ENCODE measurements at places on chromosomes 4 and X.

DNA sequence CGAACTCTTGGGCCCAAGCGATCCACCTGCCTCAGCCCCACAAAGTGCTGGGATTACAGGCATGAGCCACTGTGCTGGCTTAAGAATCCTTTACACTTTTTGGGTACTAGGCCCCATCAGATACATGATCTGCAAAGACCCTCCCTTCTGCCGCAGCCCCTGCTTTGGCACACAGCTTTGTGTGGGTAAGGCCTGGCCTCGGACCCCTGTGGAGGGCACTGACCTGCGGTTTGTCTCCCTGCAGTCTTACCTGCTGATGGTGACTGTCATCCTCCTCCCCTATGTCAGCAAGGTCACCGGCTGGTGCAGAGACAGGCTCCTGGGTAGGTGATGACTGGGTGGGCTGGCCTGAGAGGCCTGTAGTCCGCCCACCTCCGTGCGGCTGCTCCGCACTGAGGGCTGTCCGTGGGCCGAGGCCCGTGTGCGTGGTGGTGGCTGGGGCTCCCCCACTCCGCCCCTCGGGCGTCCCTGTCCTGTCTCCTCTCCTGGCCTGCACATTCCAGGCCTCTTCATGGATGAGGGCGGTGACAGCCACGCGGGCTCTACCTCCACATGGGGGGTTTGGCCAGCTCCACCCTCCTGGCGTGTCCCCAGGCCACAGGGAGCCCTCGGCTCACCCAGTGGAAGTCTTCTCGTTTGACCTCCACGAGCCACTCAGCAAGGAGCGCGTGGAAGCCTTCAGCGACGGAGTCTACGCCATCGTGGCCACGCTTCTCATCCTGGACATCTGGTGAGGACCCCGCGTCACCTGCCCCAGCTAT, 18.0 kb downstream of the DGKQ start:
- DNase-seq = peak; percentile 2

GRCh38 chr4:140497747-140498636, at the start of gene MGAT4D:
Gene MGAT4D, minus strand, starts transcription at chr4:140498293. Its CDS starts 71 bp downstream, at chr4:140498222.
- DNase-seq = no peak

GRCh38 chr4:168942985-168943384, 67.1 kb downstream of the CBR4 start:
- DNase-seq = no peak

DNA sequence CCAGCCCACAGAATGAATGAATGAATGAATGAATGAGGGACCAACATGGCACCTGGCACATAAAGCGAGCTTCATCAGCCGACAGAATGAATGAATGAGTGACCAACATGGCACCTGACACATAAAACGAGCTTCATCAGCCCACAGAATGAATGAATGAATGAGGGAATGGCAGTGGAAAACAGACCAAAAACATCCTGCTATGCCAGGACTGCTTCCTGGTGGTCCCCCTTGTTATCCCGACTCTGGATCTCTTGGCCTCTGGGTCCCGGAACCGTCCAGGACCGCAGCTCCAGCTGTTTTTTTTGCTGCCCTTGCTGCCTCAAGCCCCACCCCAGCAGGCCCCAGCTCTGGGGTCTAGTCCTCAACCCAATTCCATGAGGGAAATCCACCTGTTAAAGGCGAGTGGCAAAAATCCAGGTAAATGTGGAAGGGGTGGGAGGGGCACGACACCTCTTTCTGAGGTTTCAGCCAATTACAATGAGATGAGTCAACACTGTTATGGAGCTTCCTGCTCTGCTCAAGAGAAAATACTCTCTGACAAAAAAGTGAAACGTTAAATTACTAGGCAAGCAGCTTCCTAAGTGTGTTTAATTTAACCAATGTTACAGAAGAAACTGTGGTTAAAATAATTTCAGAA, 72.0 kb upstream of the MTNR1A start:
- no peak for DNase-seq

DNA sequence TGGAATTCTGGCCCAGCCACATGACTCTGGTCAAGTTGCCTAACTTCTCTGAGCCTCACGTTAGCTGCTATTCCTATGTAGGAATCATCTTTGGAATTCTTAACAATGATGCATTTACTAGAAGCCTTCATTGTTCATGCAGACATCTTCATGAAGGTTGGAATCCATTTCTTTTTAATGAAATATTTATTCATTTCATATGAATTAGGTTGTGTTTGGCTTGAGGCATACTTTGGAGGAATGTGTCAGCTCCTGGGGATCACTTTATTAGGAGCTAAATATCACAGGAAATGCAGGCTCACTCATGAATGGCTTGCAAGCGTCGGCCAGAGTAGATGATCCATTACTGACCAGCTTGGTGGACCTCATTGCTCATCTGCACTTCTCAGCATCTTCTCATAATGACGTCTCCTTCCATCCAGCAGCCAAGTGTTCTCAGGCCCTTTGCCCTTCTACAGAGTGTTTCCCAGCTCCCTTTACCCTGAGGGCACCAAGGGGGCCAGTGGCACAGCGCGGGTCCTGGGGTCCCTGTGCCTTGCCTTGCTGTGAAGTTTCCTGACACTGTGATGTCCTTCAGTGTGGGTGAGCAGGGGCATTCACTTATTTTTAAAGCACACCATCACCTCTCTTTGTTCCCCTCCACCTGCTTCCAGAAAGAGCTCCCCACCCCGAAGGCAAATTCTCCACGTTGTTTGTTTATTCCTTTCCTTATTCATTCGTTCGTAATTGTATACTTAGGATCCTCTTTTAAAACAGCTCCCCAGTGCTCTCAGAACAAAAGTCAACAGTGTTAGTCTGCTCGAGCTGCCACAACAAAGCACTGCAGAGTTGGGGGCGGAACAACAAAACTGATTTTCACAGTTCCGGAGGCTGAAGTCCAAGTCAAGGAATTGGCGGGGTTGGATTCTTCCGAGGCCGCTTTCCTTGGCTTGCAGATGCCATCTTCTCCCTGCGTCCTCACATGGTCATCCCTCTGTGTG, 106.8 kb downstream of the STK32B start:
- DNase-seq = no peak

DNA sequence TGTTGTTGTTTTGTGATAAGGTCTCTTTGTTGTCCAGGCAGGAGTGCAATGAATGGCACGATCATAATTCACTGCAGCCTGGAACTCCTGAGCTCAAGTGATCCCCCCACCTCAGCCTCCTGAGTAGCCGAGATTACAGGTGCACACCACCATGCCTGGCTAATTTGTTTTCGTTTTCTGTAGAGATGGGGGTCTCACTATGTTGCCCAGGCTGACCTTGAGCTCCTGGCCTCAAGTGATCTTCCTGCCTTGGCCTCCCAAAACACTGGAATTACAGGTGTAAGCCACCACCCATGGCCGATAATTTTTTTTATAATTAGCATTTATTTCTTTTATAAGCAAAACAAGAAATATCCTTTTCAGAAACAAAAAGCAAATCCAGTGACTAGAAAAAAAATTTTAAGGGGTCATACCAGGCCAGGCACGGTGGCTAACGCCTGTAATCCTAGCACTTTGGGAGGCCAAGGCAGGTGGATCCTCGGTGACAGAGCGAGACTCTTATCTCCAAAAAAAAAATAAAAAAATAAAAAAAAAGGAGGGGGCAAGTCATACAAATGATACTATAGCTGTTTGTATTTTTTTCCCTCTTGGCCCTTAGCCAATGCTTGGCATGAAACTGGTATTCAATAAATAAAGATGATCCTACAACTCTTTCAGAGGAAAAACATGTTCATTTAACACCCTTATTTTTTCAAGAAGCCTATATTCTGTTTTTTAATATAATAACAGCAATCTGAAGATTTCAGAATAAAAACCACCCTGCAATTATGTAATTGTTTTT, 3.4 kb downstream of the PLAC8 start:
- DNase-seq = no peak

DNA sequence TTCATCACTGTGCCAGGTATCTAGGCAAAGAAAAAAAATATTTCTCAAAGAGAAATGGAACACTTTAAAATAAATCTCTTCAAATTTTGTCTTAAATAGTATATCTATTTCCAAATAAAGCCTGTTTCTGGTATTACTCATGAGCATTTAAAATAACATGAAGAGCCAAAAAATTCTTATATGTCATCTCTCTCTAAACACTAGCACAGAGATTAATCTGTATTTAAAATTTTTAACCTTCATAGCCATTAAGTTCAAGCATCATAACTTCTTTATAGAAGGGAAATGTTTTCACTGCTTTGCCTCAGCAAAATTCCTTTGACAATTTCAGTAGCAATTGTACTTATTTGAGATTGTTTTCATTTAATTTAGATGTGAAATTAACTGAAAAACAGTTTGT, 5.1 kb upstream of the CORIN start:
- no peak for DNase-seq

GRCh38 chr4:56611501-56611900, 69.6 kb downstream of the HOPX start:
- DNase-seq = no peak

DNA sequence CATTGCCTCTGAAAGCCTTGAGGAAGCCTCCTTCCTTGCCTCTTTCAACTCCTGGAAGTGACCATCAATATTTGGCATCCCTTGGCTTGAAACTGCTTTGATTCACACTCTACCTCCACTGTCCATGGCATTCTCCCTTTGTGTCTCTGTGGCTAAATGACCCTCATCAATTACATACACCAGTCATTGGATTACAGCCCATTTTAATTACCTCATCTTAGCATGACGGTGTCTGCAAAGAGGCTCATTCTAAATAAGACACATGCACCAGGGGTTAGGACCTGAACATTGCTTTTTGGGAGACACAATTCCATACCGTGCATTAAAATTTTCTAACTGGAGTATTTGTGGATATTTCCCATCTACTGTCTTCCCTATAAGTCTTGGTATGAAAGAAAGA, 60.7 kb upstream of the FAM9A start:
- DNase-seq = no peak

All from breast epithelium (tissue), 4 donors.